ENCODE measurements at places on chromosomes 7 and 10. TPM values are rescaled to one million over a fixed set of nuclear protein-coding genes. Genes with fewer than 3 reads are reported as not detected.

SLC29A4 gene
- polyA plus RNA-seq, result 17.1 TPM

CELF2 gene
- 12.5 TPM for polyA plus RNA-seq

PIP gene
- not detected for polyA plus RNA-seq

MYL10 gene
- polyA plus RNA-seq, result 0.37 TPM

SNCG gene
- polyA plus RNA-seq, result 12.4 TPM

ZNF25 gene
- polyA plus RNA-seq, result 17.2 TPM

TAS2R41 gene
- polyA plus RNA-seq, result not detected

GJD4 gene
- 0.13 TPM for polyA plus RNA-seq

EVX1 gene
- 0.07 TPM for polyA plus RNA-seq

BAMBI gene
- 45.1 TPM for polyA plus RNA-seq

CPN1 gene
- polyA plus RNA-seq, result 3.0 TPM

TLL2 gene
- polyA plus RNA-seq, result 0.78 TPM

SORBS1 gene
- 41.7 TPM for polyA plus RNA-seq

Measured in left kidney (tissue), 8 donors.